Stimulated activated CD4-positive, alpha-beta T cell treated with anti-CD3 and anti-CD28 coated beads, Interleukin-1b, Interleukin-23, amount 100 ng/mL, for 1 hour (primary cell): ENCODE measurements at places on chromosomes 5 and 9.

- DNase-seq, result no peak
Measured at GRCh38 chr5:176853151-176853778, 42.9 kb downstream of the UNC5A start.

- no peak for DNase-seq
Measured at GRCh38 chr5:130890610-130891009, 274.4 kb downstream of the HINT1 start.

DNA sequence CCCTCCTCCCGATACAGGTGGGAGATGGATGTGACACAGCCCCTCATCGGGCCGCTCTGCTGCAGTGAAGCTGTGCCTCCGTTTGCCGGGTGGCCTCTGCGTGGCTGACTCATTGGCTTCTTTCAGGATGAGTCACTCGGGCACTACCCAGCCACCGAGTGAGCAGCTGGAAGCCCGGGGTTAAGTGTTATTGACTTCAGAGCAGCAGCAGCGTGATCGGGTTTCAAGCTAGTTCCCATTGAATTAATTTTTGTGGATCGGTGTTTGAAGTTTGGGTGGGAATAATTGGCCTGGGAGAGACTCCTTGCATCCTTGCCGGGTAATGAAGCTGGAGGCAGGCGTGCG lies 266.4 kb upstream of the IRX4 start:
- DNase-seq, result no peak

- DNase-seq, result no peak
Measured at GRCh38 chr5:73388306-73388684, 60.3 kb downstream of the FOXD1 start.

DNA sequence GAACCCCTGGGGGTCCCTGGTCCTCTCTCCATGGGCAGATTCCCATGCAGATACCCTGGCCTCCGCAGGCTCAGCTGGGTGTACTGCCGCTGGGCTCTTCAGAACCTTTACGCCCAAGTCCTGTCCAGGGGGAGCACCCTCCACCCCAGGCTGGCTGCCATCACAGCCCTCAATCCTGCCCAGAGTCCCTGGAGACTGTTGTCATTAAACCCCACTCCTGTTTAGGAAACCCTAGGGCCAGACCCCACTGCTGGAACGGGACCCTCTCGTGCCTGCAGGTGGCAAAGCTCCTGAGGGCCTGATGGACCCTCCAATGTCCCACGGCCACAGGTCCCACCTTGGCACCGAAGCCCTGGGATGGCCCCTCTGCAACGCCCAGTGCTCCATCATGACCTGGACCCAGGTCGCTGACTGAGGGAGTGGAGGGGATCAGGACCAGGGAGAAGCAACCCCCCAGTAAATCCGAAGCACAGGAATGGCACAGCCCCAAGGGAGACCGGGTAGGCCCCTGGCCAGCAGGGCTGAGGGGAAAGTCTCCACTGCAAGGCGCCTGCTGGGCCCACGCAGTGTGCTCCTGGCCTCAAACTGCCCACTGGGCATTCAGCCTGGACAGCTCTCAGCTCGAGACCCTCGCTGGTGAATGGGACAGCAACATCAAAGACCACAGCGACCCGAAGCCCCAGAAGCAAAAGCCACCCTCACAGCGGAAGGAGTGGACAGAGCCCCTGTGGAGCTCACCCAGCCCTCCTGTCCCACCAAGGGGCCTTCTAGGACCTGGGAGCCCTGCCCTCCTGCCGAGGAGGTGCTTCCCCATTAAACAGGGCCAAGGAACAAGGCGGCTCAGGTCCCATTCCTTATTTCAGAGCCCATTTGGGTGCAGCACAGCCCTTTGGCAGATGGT lies 8.3 kb downstream of the ZDHHC11B start:
- no peak for DNase-seq

- no peak for DNase-seq
Measured at GRCh38 chr9:14366076-14366475, 52.1 kb upstream of the NFIB start.

- DNase-seq, result no peak
Measured at GRCh38 chr9:120480707-120481106, 99.3 kb downstream of the CDK5RAP2 start.

GRCh38 chr9:86281593-86282076 lies 703 bp downstream of the ISCA1 start:
- no peak for DNase-seq

- no peak for DNase-seq
Measured at GRCh38 chr9:138038244-138038671, 160.7 kb downstream of the CACNA1B start.

DNA sequence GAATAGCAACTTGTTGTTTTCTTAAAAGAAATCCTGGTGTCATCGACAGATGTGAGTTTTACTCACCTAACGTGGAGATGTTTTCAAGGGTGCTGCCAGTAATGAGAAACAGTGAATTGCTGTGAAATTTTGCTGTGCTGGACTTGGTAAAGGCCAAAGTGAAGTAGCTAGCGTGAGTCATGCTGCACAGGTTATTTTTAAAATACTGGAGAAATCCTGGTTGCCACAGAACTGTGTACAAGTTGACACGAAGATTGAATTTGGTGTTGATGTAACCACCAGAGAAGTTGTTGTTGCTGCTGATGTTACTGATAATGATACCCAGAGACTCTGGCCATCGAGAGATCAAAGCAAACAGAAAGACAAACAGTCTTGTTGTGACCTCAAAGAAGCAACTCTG lies 187.9 kb upstream of the NFIL3 start:
- no peak for DNase-seq

GRCh38 chr9:86126998-86127972 lies 27.9 kb upstream of the GOLM1 start:
- no peak for DNase-seq

GRCh38 chr9:32863291-32863690 lies 80.0 kb downstream of the TMEM215 start:
- DNase-seq, result no peak

DNA sequence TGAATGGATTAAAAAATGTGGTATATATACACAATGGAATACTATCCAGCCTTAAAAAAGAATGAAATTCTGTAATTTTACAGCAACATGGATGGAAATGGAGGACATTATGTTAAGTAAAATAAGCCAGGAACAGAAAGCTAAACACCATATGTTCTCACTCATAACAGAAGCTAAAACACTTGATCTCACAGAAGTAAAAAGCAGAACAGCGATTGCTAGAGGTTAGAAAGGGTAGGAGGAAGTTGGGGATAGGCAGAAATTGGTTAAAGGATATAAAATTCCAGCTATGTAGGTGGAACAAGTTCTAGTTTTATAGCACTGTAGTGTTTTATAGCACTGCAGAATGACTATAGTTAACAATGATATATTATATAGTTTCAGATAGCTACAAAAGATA lies 15.8 kb downstream of the MARCHF3 start:
- DNase-seq, result no peak

GRCh38 chr9:98719055-98719454 lies 10.3 kb upstream of the GABBR2 start:
- no peak for DNase-seq

DNA sequence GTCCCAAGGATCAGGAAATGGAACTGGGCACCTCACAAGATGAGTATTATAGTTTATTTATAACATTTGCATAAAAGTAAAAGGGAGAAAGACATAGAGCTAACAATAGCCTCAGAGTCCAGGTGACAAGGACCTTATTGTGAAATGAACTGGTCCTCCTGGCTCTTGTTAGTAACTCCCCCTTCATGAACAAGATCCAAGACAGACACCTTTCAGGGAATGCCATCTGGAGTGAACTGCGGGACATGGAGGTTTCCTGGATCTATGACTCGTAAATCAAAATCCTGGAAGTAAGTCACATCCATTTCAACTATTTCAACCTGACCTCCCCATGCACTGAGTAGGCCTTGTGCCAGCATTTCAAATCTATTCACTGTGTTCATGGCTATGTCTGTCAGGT lies 129.5 kb upstream of the GAS1 start:
- DNase-seq, result no peak

GRCh38 chr5:54309691-54310432 lies 511 bp downstream of the ARL15 start:
- no peak for DNase-seq

DNA sequence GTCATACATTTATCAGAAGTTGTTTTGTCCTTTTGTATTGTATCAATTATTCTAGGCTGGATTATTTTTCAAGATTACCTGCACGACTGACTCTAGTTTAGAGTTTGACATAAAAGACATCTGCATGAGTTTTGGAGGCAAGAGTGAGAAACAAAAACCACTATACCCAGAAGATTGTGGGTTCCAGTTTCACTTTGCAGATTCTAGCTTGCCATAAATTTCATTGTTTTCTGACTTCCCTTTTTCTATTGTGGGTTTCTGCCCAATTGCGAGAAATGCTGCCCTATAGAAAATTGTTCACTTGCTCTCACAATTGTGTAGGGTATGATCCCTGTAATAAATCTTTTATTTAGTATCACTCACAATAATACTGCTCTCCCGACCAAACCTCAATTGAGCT lies 1043.4 kb upstream of the CDH10 start:
- DNase-seq, result no peak

DNA sequence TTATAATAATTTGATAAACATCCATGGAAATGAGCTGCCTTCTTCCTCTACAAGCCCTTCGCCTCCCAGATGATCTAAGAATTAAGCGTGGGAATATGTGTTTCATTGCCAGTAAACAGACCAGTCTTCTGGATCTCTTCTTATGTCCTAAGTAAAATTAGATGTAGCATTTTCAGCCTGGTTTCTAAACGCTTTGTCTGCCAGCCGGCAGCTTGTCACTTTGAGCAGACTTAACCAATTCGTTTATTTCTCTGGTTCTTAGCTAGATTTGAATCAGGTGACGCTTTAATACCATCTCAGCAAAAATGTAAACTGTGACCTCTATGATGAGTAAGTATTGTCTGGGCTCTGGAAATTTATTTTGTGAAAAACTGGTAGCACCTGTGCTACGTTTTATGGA lies 380.6 kb upstream of the NUDT12 start:
- no peak for DNase-seq

DNA sequence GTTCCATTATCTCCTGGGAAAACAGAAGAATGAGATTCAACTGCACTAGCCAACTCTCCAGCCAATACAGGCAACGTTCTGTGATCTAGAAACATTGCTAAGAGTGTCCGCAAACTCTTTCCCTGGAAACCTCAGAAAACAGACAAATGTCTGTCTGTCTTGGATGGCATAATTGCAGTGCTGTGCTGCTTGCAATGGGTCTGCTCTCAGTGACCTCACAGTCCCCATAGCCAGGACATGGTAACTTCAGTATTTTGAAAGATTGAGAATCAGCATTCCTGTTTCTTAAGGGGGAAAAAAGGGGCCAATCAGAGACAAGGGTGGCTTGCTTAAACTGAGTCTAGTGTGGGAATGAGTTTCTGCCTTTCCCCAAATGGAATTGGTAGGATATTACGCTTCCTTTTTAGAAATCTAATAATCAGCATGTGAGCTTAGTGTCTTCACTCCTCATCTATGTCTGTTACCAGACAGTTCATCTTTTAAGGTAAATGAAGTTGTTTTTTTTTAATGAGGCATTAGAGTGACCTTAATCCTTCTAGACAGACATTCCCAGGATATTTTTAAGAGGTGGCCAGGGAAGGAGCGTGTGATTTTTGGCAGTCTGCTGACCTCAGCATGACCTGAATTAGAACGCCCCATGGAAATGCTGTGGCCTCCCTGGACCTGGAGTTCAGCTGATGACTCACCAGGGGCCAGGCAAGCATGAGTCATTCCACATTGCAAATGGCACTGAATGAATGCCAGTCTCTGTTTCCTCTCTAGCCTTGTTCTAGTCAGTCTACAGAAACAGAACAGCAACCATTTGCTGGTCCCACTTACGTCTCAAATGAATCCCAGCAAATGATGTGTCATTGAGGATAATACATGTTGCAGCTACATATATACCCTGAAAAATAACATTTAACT lies 210.2 kb upstream of the ACTBL2 start:
- DNase-seq, result no peak

GRCh38 chr5:170628028-170628427 lies 124.2 kb downstream of the KCNIP1 start:
- no peak for DNase-seq

- no peak for DNase-seq
Measured at GRCh38 chr5:123720955-123721354, 209.0 kb downstream of the CSNK1G3 start.

GRCh38 chr9:137319011-137319738 lies 17.1 kb upstream of the NRARP start:
- DNase-seq, result no peak

DNA sequence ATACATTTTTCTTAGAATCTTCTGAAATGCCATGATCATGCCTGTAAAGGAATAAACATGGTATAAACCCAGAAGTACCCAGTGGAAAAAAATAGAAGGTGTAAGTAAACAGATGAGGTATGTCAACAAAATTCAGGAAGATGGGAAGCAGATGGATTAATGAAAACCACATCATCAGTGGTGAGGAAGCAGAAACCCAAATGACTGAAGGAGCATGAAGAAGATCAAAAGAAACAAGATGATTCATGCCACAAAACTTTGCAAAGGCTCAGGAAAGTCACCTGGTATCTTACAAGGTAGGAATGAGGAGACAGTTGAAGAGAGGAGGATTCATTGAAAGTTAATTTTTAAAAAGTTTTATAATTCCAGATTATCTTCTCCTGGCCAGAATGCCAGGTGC lies 132.8 kb upstream of the PAPPA start:
- DNase-seq, result no peak

DNA sequence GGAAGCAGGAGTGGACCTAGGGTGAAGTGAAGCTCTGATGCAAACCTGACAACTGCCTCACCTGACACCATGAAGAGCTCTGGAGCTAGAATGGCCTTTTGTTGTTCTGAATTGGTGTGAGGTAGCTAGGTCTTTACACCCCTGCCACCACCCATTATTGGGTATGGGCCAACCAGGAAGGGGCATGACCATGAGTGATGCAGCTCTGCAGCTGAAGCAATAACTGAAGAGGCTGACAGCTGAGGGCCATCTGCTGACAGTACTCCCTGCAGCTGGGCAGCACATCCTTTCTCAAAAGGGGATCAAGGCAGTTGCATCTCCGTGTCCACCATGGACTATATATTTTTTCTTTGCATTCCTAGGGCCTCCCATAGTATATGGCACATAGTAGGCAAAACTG lies 87.0 kb upstream of the TLE1 start:
- no peak for DNase-seq

DNA sequence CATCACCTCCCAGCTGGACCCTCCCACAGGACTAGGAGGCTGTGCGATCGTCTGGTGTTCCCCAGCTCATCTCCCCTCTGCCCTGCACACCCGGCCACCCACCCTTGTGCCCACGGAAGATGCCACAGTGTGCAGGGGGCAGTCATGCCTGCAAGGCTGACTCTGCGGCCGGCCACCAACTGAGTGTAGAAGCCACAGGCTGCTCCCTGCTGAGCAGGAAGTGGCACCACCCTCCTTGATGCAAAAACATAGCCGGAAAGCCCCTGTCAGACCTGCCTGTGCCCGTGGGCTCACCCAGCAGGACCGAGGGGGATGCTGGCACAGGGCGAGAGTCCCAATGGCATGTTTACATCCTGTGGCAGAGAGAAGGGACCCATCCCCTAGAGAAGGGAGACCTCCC lies 40.3 kb upstream of the SLC12A7 start:
- no peak for DNase-seq

- DNase-seq, result no peak
Measured at GRCh38 chr5:66066826-66067225, 77.3 kb upstream of the SREK1 start.

DNA sequence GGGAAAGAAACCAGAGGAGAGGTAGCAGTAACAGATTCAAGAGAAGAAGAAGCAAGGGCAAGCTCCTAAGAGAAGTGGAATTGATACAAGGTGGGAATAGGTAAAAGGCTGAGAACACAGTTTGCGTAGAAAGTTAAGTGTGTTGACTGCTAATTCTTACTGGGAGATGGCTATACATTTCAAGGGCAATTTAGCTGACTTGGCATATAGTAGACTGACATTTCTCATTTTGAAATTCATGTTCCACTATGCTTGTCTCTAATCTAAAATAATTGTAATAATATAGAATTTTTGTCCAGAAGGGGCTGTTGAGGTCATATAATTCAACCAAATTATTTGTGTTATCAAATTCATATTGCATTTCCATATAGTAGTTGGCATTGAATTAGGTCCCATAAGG lies 144.0 kb downstream of the ATG10 start:
- no peak for DNase-seq
